ENCODE measurements at places on chromosomes 4 and X.

DNA sequence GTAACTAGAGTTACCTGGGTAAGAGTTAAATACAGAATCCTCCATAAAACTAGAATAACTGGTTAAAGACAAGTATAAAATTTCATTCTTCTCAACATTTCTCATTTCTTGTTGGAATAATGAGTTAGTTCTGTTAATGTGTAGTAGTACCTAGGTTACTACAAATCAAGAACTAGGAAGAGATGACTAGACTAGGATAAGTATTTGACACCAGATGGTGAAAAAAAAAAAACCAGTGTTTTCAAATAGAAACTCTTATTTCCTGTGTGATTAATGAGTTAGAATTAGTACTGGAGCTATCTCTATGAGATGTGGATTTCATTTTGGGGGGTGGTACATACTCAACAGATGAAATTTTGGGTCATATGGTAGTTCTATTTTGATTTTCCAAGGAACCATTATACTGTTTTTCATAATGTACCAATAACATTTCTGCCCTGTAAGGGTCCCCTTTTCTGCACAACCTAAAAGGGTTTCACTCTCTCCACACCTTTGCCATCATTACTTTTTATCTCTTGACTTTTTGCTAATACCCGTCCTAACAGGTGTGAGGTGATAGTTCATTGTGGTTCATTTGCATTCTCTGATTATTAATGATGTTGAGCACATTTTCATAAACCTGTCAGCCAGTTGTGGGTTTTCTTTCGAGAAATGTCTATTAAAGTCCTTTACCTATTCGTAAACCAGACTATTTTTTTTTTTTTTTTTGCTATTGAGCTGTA is 1.7 kb upstream of the VCX start:
- no peak for DNase-seq

- DNase-seq = no peak
These were observed 856.6 kb upstream of the GRID2 start for GRCh38 chr4:91447168-91447567.

DNA sequence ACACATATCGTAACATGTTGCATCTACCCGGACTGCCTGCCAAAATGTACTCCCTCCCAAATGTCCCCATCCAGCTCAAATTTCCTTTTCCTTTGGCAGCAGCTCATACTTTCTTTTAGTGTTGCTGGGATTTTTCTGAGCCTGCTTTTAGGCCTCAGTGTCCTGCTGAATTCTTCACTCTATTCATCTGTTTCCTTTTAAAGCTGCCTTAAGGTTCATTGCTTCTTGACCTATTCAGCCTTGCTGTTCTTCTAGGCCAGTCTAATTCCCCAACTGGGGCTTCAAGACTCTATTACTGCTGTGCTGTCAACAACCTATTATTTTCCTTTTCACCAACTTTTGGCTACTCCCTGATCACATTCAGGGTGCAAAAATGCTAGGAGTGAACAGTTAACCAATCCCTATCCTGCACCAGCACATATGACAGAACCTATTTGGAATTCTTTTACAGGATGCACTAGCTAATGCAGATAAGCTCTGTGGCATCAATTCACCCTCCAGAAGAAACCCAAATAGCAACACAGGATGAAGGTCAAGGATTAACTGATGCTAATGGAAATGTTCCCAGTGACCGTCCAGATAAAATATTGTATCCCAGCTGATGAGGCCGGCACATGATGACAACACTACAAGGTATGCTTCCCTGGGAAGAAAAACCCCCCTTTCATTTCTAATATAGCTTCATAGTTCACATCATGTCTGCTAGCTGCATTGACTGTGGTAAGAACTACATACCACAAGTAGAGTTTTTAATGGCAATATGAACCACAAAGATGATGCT is 114.7 kb upstream of the TTC29 start:
- no peak for DNase-seq

- DNase-seq = no peak
These were observed 109.6 kb downstream of the SPRY1 start for GRCh38 chr4:123506011-123506695.

All from DND-41 (cell line).